ENCODE measurements at places on chromosomes 7 and 10.

- no peak for DNase-seq
Measured at GRCh38 chr10:132891368-132891767, 51.0 kb downstream of the CFAP46 start.

- no peak for DNase-seq
Measured at GRCh38 chr7:55546814-55547213, 25.5 kb downstream of the VOPP1 start.

GRCh38 chr7:21099432-21099831 lies 312.7 kb upstream of the SP8 start:
- DNase-seq: no peak

DNA sequence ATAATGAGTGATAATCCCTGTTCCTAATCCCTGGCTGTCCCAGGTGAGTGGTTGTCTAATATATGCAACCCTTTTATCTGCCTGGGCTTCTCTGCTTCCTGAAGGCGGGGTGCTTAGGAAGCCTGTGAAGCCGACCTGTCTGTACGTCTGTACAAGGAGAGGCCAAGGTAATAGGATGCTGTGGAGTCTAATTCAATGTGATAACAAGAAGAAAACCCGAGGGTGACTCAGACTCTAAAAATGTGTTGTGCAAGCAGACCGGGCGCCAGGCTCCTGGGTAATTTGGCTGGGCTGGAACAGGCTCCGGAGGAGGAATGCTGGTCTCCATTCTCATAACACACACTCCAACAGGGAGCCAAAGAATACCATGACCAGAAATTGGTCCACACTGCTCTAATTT lies 43.6 kb downstream of the THNSL1 start:
- no peak for DNase-seq

- no peak for DNase-seq
Measured at GRCh38 chr10:75428434-75429158, 2.8 kb upstream of the LRMDA start.

DNA sequence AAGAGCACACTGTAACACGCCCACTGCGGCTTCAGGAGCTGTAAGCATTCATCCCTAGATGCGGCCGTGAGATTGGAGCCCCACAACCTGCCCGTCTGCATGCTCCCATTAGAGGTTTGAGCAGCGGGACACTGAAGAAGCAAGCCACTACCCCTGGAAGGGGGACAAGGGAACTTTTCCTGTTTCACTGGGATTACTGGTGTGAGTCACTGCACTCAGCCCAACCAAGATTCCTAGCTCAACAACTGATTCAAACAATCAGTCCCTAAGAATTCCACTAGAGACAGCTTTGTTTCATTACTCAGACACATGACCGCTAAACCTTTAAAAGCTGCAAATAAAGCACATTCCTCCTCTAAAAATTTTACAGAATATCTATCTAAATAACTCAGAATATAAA lies 69.8 kb downstream of the ORC5 start:
- DNase-seq: no peak

GRCh38 chr10:62981096-62981495 lies 152.0 kb upstream of the NRBF2 start:
- DNase-seq: no peak

DNA sequence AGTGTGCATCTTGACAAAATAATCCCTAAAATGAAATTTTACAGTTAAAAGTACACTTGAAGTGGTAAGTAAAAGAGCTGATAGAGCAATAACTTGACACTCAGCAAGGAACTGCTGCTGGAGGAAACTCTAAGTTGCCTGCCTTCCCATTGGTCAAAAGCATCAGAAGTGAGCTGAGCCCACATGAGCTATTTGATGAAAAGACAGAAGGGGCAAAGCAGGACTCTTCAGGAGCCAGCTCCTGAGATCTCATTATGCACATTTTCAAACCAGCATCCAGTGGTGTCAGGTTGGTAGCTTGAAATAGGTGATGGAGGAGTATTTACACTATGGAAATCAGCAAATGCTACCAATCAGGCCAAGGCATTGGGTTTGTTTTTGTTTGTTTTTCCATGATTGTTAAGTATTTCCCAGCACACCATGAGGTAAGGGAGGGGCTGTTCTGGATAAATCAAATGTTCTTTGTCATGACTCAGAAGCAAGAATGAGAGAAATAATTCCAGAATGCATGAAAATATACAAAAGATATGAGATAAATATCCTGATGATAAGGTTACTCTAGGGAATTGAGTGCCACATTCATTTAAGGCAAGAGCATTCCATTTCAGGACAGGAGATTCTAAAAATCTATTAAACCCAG lies 316.6 kb downstream of the SNX13 start:
- DNase-seq: no peak

- DNase-seq: no peak
Measured at GRCh38 chr7:50793947-50794570, 11.4 kb upstream of the GRB10 start.

DNA sequence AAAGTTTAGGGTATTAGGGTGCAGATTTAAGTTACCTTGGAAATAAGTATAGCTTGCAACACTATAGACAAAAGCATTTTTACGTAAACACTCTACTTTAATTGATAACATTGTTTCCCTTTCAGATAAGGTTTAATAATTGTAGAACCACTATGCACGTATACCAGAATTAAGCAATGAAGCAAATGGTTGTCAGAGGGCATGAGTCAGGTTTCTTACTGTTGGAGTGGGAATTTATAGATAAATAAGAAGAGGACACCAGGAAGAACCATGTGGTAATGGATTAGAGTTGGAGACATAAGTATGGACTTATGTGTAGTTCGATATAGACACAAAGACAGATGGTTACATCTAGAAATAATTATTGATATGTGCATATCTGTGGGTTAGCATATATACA lies 355.6 kb downstream of the ETV1 start:
- DNase-seq: no peak
